ENCODE measurements at places on chromosomes 11 and 22.

- no peak for DNase-seq
Measured at GRCh38 chr22:42977569-42977968, 37.4 kb downstream of the PACSIN2 start.

GRCh38 chr11:78168539-78169477 is 19.6 kb downstream of the KCTD21 start:
- no peak for DNase-seq

DNA sequence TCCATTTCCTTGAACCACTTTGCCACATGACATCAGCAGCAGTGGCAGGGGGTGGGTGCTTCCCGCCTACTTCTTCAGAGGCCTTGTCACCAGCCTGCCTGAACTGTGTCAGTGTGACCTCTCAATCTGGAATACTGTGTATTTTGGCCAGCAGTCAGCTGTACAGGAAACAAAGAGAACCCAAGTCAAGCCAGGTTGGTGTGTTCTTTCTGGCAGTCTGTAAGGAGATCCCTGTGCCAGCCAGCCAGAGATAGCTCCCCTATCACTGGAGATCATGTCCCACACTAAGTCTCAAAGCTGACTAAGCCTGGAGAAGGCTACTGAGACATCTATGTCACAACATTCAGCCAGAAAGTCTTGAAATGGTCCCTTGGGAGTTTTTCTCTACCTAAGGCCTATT is 142.1 kb downstream of the TRPC6 start:
- DNase-seq, result no peak

DNA sequence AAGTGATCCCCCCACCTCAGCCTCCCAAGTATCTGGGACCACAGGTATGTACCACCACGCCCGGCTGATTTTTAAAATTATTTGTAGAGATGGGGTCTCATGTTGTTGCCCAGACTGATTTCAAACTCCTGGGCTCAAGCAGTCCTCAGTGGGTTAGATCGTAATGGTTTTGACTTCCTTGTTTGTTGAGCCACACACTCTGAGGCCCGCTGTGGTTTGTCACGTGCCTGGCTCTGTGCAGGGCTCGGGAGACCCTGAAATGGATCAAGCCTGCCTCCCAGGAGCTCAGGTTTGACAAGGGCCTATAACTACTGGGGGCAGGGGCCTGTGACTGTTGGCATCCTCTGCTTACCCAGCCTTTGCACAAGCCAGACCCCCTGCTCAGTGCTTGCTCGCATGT is 68.1 kb downstream of the MPPED1 start:
- no peak for DNase-seq

GRCh38 chr22:39422101-39422500 is 22.5 kb downstream of the TAB1 start:
- DNase-seq, result no peak

DNA sequence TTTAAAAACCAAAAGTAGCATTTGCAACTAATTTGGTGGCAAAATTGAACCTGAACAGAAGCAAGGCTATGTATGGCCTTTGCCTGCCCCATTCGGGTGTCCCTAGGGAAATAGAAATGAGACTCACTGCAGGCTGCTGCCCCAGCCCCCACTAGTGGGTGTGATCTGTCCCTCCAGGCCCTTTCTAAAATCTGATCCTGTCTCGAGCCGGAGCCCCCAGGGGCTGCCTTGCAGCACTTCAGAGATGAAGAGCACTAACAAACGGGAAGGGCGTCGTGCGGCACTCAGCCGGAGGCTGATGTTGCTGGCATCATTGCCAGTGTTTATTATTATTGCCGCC is 43.2 kb downstream of the CD82 start:
- DNase-seq, result no peak

DNA sequence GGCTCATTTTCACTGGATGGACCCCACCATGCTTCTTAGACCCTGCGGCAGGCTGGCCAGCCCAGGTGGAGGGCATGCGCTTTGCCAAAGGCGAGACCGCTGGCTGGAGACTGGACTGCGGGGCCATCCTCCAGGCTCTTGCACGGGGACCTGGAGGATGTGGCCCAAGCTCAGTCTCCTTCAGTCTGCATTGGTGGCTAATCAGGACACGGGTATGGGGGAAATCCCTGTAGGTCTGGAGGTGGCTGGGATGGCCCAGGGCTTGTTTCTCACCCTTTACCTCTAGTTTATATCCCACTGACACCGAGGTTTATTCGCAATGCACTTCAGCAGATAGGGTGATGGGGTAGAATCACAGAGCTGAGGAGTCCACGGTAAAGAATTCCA is 45.0 kb downstream of the BCR start:
- DNase-seq, result no peak

DNA sequence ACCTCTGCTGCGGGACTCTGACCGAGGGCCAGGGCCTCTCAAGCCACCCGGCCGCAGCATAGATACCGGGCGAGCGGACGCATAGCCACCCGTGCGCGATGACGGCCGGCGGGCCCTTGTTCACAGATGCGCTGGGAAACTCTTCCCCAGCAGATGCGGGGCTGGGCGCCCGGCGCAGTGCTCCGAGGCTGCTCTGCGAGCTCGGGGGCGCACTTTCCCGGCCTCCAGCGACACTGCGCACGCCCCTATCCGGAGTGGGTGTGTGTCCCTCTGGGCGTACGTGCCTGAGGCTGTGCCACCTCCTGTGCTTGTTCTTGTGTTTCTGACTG is 104.7 kb upstream of the E2F8 start:
- DNase-seq, result no peak

DNA sequence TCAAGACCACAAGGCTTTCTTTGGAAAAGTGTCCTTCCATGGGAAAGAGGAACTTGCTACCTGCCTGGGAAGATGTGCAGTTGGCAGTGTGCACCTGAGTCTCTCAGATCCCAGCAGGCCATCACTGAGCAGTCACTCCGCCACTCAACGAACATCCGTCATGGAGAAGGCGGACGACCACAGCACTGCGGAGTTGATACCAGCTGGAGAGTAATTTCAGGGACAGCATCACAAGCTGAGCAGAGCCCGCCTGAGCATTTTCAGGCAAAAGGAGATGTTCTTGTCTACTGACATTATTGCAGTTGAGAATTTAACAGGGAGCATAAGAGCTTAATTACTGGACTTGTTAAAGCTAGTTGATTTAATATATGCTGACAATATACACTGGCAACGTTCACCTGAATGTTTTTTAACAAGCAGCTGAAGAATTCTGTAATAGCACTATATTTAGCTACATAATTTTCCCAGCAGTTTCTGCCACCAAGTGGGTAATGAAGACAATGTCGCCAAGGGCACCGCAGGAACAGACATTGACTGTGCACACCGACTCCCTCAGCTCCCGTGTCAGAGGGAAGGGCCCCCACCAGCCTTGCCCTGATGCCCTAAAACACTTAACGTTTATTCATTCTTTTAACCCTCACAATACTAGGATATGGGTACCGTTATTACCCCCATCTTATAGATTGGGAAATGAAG is 52.4 kb upstream of the ARFGAP3 start:
- no peak for DNase-seq

- DNase-seq, result no peak
Measured at GRCh38 chr11:107397357-107397756, 60.3 kb downstream of the CWF19L2 start.

DNA sequence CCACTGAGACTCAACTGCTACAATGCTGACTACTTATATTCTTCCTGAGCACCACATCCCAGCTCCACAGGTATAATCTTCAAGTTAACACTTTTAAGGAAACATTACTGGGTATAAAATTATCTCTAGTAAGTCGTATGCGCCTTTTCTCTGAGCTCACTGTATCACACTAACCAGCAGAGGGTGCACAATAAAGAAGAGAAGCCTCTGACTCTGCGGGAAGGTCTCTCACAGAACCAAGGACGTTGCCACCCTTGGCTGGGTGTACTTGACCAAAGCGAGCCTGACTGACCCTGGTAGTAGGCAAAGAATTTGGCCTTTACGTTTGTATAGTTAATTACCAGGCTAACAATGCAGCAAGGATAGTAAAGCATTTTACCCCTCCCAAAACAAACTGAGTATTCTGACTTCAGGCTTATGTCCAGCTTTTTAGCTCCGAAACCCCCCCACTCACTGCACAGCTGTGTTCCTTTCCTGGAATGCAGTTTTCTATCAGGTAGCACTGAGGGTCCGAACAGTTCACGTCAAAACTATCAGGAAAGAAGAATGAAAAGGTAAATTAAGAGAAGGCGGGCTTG is at the start of gene BTBD18:
Gene BTBD18, minus strand, starts transcription at position 144 of the 578 bp plus-strand sequence. CDS start 631 bp downstream, outside the sequence.
- DNase-seq, result no peak

DNA sequence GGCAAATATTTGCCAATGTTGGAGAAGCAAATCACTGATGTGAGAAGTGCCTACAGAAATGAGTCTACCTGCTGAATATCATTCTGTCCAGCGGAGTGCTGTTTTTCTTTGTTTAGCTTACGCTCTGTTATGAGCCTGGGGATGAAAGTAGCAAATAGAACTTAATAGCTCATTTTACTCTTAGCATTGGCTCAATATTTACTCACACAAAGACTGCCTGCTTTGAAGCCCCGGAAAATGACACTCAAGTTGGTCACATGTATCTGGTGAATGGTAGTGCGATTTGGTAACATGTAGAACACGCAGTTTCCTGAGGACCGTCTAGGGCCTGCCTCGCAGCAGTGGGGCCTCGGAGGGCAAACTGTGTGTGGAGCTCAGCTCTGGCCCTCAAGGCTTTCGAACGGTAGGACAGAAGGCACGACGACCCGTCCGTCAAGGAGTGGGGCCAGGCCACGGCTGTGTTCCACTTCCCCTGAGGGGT is 38.9 kb downstream of the TBC1D22A start:
- no peak for DNase-seq

GRCh38 chr22:40498420-40499208 is 128.2 kb downstream of the SGSM3 start:
- DNase-seq, result no peak

- no peak for DNase-seq
Measured at GRCh38 chr11:111423250-111423615, 44.2 kb upstream of the POU2AF1 start.

DNA sequence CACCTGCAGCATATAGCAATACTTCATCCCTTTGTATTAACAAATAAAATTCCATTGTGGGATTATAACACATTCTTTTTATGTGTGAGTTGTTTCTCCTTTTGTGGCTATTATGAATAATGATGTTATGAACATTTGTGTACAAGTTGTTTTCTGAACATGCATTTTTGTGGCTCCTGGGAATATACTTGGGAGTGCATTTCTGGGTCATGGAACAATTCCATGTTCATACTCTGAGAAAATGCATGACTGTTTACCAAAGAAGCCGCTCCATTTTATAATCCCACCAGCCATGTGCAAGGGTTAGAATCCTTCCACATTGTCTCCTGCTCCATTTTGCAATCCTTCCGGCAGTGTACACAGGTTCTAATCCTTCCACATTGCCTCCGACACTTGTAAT is 713.8 kb downstream of the TBC1D22A start:
- no peak for DNase-seq

DNA sequence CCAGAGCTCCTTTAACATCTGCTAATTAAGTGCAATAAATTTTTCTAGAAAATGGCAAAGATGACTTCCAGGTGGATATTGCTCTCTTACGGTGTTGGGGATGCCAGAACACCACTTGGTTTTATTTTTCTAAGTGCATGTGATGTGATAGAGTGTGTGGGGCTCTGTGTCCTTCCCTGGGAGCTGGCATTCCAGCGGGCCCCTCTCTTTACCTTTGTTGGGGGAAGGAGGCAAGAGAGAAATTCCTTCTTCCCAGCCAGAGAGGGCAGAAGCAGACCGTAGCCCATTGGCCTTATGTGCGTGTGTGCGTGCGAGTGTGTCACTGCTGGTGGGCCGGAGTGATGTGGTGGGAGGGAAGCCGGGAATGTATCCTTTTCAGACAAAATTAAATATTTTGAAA is 17.2 kb downstream of the TEF start:
- DNase-seq, result no peak

DNA sequence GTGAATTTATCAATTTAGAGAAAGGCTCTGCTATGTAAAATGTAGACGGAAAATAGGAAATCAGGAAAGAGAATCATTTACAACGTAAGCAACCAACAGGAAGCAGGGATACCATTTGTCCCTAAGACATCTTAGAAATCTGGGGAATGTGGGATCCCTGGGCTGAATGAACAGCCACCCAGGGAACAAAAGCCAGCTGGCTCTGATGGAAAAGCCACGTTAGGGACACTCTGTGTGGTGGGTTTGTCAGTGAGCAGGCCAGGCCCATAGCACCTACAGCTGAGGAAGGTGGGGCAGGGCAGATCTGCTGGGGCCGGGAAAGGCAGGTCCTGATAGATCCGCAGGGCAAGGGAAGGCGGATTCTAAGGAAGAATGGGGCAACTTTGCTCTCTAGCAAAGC is 87.1 kb upstream of the CSNK2A3 start:
- DNase-seq, result no peak

- no peak for DNase-seq
Measured at GRCh38 chr22:28171115-28171514, 252.1 kb upstream of the PITPNB start.

GRCh38 chr11:34640050-34640923 is 19.4 kb downstream of the EHF start:
- DNase-seq, result no peak

DNA sequence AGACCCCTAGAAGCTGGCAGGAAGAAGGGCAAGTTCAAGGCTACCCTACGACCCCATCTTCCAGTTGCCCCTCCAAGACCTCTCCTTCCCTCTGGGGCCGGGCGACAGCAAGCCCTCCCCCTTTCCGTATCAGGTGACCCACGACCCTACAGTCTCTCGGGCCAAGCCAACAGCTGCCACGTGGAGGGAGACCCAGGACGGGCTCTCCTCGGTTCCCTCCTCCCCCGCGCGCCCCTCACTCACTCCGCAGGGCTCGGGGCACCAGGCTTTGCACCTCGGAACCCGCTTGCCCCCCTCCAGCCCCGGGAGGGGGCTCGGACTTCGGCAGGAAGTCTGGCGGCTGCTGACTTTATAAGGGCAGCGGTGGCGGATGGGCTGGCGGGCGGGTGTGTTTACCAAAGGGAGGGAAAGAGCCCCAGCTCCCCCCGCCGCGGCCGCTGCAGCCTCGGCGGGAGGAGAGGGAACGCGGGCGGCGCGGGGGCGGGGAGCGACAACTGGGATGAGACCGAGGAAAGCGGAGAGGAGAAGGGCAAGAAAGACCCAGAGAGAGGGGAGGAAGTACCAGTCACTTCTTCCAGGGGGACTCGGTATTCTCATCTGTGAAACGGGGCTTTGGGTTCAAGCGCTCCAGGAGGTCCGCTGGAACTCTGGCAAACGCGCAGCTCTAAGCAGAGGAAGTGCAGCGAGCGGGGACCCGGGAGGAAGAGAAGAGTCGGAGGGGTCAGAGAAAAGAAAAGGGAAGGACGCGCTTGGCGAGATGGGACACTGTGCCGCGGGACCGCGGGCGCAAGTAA is 767 bp downstream of the SLC43A1 start:
- DNase-seq, result no peak

- no peak for DNase-seq
Measured at GRCh38 chr22:39233710-39234471, 10.9 kb downstream of the PDGFB start.

GRCh38 chr11:12196308-12196707 is 85.9 kb downstream of the MICAL2 start:
- DNase-seq, result no peak

DNA sequence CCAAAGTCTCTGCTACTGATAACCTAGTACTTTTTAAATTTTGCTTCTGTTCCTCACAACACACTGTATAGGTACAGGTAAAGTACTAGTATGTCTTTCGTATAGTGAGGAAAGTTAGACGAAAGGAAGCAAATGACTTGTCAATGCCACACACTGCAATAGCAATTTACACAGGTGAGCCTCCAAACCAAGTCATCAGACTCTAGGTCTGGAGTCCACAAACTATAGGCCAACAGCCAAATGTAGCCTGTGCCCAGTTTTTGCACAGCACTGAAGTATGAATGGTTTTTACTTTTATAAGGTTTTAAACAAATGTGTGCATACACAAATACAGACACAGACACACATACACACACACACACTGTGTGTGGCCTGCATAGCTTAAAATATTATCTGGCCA is 28.1 kb downstream of the ALG8 start:
- no peak for DNase-seq

- DNase-seq, result peak; percentile 6
Measured at GRCh38 chr11:61587541-61587941, 6.7 kb upstream of the SYT7 start.

All from stimulated activated CD8-positive, alpha-beta memory T cell treated with anti-CD3 and anti-CD28 coated beads, Interleukin-2, amount 100 ng/mL, for 1 hour (primary cell).